AG10803 (cell line): ENCODE measurements at places on chromosomes 2 and 18.

DNA sequence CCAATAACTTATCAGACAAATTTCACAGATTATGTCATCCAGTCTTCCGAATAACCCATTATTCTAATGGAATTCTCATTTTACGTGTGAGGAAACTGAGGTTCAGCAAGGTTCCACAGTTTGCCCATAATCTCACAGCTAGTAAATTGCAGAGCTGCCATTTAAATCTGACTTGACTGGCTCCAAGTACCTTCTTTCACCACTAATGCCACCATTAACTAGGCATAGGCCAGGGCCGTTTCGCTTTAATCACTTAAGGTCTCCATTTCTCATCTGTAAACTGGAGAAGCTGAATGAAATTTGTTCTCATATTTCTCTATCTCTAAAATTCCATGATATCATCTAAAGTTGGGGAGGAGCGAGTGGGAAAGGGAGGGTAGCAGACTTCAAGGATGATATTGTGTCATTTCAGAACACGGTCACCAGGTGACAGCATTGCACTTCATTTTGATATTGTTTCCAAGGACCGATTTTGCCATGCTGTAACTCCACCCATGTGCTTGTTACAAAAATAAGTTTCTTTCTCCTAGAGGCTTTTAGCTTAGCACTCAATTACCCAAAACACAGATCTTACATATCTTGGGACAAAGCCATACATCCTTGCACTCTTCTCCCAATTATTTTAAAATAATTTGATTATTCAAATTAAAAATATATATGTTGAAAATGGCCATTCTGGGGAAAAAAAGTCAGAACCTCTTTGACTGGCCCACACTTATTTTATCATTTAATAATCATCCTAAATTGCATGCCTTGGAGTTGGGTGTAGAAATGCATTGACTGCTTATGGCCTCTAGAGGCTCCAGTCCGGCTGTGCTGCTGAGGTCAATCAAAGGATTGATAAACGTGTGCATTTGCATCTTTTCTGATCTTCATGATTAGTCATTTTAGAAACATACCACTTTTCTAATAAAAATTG, 123.8 kb downstream of the AKAIN1 start:
- DNase-seq: peak; percentile 18

GRCh38 chr2:73766994-73767393, 12.9 kb downstream of the DUSP11 start:
- no peak for DNase-seq

- no peak for DNase-seq
Measured at GRCh38 chr18:59400407-59400806, 41.3 kb upstream of the LMAN1 start.

DNA sequence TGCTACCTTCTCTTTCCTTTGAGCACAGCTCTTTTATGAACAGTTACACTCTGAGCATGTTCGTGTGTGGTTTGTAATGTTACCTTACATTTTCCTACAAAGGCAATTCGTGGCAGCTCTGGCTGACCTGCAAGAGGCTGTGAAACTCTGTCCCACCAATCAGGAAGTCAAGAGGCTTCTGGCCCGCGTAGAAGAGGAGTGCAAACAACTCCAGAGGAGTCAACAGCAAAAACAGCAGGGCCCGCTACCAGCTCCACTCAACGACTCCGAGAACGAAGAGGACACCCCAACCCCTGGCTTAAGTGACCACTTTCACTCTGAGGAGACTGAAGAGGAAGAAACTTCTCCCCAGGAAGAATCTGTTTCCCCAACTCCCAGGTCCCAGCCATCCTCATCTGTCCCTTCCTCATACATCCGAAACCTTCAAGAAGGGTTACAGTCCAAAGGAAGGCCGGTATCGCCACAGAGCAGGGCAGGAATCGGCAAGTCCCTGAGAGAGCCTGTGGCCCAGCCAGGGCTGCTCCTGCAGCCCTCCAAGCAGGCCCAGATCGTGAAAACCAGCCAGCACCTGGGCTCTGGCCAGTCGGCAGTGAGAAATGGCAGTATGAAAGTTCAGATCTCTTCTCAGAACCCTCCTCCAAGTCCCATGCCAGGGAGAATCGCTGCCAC, 56.9 kb downstream of the WDSUB1 start:
- no peak for DNase-seq

- no peak for DNase-seq
Measured at GRCh38 chr2:52613064-52613463, 1154.5 kb upstream of the CHAC2 start.

DNA sequence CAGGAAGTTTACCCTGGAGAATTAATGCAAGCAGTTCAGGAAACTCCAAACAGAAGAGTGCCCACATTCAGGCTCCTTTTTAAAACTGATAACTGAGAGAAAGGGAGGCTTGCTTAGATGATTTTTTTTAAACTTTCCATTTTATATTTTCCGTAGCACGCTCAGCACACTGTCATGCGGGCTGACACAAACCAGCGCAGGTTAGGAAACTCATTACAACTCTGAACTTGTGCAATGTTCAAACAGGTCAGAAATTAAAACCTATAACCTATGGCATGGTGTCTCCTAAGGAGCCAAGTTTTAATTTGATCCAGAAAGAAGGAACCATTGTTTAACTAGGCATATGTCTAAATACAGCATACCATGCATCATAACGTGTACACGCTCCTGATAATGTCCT, 117.7 kb upstream of the SMIM21 start:
- DNase-seq: no peak

DNA sequence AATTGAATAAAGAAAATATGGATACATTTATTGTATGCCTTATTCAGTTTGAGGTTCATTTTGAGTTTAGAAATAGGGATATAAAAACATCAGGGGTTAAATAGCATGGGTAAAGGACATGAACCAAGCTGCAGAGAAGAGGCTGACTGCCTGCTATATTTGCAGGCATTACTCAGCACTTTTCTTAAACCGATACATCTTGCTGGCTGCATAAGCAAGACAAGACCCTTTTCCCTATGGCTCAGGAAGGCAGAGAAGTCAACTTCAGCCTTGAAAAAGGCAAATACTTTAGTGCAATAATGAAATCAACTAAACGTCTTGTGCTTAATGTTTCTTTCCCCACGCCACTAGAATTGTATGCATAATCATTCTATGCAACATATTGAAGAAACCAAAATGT, 36.4 kb downstream of the SCN1A start:
- DNase-seq: no peak

DNA sequence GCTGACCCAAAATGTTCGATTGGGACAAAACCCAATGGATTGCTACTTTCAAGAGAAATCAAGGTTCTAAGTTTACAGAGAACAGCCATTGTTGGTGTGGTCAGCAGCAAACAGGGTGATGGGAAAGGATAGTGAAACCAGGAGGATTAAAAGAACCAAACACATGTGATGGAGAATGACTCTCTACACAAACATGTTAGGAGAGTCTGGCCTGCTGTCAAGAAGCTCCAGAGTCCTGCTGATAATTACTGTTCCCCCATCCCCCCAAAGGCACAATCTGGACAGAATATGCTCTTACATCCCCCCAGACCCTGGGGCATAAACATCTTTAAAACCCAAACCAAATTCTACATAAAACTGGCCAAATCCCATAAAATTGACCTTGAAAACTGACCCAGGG, 32.0 kb upstream of the ACYP2 start:
- DNase-seq: peak; percentile 52

DNA sequence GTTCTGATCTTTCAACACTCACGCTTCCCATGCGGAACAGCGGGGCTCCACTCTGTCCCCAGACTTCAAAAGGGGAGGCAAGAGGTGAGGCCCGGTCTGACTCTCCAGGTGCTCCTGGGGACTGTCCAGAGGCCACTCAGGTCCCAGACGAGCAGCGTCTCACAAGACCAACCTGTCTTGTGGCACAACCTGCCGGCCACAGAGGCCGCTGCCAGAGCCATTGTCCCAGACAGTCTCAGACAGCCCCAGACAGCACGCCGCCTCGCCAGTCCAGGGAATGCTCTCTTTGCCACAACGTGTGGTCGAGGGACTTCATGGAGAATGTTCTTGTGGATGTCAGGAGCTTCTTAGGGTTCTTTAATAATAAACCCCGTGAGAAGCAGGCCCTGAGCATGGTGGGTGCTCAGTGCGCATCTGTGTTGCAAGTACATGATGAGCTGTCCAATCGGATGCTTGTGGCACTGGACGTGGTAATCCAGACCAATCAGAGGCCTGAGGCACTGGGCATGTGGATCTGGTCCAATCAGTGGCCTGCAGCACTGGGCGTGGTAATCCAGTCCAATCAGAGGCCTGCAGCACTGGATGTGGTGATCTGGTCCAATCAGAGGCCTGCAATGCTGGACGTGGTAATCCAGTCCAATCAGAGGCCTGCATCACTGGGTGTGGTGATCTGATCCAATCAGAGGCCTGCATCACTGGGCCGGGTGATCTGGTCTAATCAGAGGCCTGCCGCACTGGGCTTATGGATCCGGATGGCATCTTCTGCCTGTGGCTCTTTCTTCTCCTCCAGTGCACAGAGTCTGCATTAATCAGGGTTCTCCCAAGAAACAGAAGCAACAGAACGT, 76.4 kb downstream of the TMEM18 start:
- no peak for DNase-seq

DNA sequence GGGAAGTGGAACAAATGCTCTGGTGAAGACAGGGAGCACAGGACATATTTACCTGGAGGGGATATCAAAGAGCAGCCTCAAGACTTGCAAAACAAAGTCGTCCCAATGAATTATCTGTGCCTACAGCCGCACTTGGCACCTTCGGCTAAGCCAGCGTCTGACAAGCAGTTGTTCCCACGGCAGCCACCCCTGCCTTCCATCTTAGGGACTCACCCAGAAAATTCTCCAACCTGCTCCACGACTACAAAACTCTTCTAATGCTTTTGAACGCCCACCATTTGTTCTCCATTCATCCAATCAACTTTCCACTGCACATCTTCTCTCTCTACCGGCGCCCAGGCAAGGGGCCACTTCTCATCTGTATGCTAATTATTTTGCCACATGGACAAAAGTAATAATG, 7.0 kb downstream of the MYT1L start:
- no peak for DNase-seq

DNA sequence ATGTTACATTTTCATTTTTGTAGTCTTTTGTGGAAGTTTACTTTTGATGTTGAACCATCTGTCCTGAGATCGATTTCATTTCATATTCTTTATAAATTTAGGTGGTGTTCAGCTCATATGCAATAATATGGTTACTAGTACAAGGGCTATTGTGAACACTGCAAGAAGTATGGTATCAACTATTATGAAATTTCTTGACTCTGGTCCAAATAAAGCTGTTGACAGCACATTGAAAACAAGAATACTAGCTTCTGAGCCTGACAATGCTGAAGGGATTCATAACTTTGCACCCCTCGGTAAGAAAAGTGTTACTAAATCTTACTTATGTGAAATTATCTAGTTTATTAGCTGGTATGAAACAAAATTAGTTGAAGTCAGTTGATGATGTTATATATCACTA, 124.9 kb upstream of the TTC27 start:
- no peak for DNase-seq

GRCh38 chr2:25982273-25982967, at the start of gene KIF3C:
Gene KIF3C, minus strand, starts transcription at chr2:25982497. Its CDS starts 580 bp downstream, at chr2:25981917.
- peak; percentile 43 for DNase-seq

DNA sequence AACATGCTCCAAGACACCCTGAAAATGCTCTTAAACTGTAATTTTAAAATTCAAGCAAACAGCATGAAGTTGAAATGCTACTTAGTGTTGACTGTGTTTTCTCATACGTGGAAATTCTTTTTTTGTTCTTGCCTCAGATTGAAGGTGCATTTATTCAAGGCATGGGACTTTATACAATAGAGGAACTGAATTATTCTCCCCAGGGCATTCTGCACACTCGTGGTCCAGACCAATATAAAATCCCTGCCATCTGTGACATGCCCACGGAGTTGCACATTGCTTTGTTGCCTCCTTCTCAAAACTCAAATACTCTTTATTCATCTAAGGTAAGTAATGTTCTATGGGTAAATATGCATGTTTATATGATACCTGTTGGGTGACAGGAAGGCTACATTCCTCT, 82.7 kb downstream of the AOX1 start:
- DNase-seq: no peak

DNA sequence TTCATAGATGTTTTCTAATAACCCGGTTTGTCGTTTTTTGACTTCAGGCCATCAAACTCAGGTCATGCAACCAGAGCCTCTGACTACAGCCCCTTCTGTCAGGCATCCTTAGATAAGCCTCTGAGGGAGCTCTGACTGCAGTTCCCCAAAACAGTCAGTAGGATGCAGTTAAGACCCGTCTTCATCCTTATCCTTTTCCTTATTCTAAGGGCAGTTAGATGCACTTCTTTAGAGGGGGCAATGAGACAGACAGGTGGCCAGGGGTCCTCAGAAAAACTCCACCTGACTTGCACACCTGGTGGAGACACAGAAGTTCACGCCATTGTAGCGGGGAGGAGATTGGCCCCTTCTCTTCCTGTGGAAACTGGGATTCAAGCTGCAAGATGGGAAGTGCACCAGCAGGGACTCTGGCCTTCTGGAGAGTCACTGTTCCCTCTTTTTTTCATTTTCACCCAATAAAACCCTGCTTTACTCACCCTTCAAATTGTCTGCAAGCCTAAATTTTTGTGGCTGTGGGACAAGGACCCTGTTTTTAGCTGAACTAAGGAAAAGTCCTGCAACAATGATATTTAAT, 104.8 kb upstream of the TFPI start:
- DNase-seq: peak; percentile 4

GRCh38 chr18:59940068-59940467, 40.3 kb downstream of the PMAIP1 start:
- DNase-seq: no peak

DNA sequence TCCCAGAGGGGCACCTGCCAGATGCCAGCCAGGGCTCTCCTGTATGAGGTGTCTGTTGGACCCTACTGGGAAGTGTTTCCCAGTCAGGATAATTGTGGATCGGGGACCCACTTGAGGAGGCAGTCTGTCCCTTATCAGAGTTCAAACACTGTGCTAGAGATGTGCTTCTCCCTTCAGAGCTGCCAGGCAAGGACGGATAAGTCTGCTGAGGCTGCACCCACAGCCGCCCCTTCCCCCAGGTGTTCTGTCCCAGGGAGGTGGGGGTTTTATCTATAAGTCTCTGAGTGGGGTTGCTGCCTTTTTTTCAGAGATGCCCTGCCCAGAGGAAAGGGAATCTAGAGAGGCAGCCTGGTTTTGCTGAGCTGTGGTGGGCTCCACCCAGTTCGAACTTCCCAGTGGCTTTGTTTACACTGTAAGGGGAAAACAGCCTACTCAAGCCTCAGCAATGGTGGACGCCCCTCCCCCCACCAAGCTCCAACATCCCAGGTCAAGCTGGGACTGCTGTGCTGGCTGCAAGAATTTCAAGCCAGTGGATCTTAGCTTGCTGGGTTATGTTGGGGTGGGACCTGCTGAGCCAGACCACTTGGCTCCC, 324.0 kb upstream of the SETBP1 start:
- no peak for DNase-seq

DNA sequence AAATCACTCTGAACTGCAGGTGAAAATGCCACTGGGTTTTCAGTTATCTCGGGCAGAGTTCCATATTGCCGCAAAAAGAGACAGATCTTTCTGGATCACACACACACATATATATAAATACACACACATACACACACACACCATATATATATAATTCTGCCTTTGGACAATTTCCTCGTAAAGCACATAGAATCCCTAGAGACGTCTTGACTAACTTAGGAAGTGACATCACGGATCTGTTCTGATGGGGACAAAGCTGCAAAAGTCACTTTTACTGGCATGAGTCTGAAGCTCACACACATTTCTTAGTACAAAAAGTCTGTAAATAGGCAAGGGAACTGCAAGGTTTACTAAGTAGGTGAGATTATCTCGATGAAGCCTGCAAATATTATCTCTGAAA, 28.6 kb upstream of the MBOAT2 start:
- no peak for DNase-seq
